ENCODE measurements at places on chromosomes 2 and 18.

DNA sequence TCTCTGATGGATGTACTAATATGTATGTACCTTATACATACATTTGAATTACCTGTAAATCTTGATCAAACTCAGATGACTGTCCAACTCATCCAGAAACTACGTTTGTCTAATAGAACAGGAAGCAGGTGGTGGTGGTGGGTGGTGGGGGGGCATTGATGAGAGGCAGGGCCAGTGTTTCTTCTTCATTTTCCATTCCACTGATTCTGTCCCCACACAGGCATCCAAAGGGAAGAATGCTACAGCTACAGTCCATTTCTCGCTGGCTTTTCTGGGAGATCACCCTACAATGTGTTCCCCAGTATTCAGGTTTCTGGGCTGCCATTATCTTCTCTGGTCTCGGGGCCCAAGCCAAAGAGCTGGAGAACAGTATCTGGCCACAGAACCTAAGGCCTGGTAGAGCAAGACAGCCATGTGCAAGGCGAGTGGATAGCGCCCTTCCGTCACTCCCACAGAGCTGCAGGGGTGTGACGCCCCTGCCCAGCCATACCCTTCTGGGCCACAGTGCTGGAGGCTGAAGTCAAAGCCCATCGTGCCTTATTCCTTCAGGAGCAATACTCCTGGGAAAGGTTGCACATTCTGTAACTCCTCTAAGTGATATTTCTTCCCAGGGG is 54.5 kb downstream of the BCL11A start:
- DNase-seq, result no peak

DNA sequence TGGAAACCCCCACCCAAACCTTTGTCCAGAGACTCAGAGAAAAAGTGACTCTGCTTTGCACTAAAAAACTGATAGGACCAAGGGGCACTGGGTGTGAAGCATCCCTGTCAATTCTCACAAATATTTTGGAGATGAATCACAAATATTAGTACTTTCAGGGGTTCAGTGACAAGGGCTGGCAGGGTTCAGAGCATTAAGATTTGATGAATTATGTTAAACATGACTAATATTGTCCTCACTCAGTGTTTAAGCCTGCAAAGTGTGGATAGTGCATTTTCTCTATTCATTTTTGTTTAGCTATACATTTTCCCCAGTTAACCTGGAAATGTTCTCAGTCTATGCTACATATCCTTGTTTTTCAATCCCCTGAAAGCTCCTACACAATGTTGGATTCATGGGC is 65.3 kb upstream of the CCDC68 start:
- DNase-seq, result no peak

DNA sequence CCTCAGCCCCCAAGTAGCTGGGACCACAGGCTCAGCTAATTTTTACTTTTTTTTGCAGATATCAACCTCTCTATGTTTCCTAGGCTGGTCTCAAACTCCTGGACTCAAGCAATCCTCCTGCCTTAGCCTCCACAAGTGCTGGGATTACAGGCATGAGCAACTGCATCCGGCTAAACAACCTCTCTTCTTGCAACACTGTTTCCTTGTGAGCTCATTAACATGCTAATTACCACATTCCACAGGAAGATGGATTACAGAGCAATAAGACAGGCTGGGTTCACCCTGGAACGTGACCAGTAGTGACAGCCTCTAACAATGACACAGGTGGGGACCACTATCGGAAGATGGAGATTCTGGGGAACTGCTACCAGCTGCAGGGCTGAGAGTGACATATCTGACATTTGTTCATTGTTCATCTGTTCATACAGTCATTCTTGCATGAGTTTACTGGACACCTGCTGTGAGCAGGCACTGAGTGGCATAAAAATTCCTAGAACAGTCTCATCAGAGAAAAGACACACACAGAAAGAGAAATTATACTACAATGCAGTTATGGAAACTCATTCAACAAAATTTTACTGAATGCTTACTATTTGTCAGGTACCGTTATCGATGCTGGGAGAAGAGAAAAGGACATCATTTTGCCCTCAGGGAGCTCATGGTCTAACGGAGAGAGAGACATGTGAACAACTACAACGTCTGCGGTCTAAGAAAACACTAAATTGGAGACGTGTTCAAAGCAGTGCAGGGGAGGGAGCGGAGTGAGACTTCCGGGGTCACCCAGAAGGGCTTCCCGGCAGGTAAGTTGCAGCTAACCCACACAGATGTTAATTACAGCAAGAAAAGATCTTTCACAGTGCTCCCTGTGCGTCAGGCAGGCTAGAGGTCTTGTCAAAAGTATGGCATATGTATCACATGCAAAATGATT is 37.6 kb downstream of the PROC start:
- DNase-seq, result no peak

- no peak for DNase-seq
Measured at GRCh38 chr2:60053791-60054190, 499.7 kb downstream of the BCL11A start.

DNA sequence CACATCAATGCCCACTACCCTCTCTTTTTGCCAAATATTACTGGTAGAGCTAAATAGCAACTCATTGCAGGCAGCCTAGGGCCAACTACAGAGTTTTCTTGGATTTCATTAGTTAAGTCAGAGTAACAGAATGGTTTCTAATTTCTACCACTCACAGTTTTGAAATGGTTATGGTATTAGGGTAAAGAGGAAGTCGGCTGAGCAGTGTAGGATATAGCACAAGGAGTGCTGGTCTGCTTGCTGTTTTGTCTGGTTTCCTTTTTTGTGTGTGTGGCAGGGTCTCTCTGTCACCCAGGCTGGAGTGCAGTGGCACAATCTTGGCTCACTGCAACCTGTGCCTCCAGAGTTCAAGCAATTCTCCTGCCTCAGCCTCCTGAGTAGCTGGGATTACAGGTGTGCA is 289.2 kb upstream of the CCDC68 start:
- DNase-seq, result no peak

- no peak for DNase-seq
Measured at GRCh38 chr18:79848579-79849327, 51.0 kb downstream of the KCNG2 start.

DNA sequence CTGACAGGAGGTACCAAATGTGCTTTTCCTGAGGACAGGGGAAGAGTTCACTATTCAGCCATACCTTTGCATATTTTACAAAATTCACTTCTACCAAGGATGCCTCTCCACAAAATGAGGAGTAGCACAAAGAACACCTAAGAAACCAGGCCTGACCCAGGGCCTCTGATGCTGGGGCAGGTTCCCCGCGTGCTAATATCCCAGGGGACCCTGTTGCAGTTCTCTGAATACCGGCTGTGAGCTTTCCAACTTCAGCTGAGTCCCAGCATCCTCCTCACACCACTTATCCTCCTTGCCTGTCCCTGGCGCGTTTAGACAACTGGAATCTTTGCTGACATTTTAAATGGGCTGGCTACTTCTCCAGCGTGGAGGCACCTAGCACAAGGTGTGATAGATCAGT is 142.3 kb downstream of the BCL2 start:
- DNase-seq, result no peak

DNA sequence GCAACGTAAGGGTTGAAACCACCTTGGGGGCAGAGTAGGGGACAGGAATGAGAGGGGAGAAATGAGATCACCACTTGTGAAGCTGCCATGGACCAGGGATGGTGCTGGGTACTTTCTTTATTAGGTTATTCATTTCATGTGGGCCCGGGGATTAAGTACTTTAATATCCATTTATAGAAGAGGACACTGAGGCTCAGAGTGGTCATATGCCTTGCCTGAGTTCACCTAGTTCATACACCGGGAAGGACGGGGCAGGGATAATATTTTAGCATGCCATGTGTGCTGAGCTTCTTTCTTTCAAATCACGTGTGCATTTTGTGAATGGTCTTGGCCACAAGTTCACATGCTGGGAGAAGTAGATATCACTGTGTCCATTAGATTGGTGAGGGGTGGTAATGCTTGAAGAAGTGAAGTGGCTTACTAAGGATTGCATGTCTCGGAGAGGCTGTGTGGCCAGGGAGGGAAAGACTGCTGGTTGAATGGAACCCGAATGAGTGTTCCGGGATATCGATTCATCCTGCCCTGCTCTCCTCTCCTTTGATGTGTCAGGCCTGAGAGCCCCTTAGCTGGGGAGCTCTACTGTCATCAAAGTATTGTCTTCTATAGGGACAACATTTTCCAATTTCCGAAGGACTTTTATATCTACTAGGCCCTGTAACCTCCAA is 187.1 kb downstream of the MYCN start:
- no peak for DNase-seq

GRCh38 chr2:160213511-160213910 is 13.4 kb upstream of the ITGB6 start:
- no peak for DNase-seq

DNA sequence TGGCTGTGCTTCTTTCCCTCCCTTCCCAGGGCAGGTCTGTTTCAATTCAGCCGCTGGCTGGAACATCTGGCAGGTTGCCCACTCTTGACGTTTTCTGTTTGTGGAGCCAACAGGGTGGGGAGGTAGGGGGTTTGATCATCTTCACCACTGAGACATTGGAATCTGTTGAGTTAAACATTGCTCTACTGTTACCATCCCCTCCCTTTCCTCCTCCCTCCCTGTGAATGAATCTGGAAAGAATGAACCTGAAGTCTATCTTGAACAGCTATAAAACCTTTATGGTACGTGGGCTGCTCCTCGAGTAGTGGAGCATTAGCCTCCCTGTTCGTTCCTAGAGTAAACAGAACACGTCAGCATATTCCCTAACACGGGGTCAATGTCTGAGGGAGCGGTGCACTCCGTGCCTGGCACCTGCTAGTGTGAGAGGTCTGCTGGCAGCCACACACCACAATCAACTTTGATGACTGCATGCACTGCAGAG is 249.9 kb upstream of the RBBP8 start:
- no peak for DNase-seq

GRCh38 chr2:108536911-108537310 is 2.6 kb downstream of the LIMS1 start:
- no peak for DNase-seq

DNA sequence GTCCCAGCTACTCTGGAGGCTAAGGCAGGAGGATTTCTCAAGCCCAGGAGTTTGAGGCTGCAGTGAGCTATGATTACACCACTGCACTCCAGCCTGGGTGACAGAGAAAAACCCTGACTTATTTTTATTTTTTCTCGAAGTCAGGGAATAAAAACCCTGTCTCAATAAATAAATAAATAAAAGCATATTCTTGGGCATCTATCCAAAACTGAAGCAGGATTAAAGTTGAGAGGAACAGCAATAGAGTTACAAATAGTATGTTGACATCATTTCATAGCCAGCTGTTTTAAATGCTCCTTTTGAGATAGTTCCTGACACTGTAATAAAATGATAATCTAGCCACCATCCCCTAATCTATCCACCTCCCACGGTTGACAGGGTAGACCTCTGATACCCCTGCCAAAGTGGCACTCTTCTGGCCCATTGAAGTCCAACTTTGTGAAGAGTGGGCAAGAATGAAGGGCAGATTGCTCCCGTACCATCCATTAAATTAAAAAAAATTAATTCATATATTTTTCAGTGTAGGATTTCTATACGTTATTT is 42.3 kb upstream of the LPIN2 start:
- no peak for DNase-seq

GRCh38 chr2:8115966-8116365 is 565.9 kb upstream of the ID2 start:
- no peak for DNase-seq

GRCh38 chr2:186894478-186894877 is 45.5 kb upstream of the ZSWIM2 start:
- no peak for DNase-seq

GRCh38 chr2:18987592-18988073 is 370.8 kb downstream of the OSR1 start:
- DNase-seq, result no peak

DNA sequence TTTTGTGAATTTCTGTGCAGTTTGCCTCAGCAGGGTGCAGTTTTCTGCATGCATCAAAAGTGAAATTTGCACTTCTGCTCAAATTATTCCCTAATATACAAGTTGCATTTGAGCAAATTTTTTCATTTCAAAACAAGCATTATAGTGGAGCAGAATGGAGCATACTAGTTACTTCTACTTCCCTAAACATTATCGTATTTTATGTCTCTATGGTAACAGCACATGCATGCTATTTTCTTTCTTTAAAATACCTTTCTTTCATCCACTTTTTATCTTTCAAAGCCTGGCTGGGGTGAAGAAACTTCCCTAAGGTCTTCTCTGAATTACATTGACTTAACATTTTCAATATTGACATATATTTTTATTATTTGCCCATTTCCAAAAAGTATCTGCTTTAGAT is 11.2 kb downstream of the RHBDD1 start:
- DNase-seq, result no peak

GRCh38 chr2:74497777-74498499 is 1.5 kb downstream of the LBX2 start:
- DNase-seq, result no peak

GRCh38 chr2:235001237-235002133 is 49.7 kb downstream of the SH3BP4 start:
- no peak for DNase-seq

DNA sequence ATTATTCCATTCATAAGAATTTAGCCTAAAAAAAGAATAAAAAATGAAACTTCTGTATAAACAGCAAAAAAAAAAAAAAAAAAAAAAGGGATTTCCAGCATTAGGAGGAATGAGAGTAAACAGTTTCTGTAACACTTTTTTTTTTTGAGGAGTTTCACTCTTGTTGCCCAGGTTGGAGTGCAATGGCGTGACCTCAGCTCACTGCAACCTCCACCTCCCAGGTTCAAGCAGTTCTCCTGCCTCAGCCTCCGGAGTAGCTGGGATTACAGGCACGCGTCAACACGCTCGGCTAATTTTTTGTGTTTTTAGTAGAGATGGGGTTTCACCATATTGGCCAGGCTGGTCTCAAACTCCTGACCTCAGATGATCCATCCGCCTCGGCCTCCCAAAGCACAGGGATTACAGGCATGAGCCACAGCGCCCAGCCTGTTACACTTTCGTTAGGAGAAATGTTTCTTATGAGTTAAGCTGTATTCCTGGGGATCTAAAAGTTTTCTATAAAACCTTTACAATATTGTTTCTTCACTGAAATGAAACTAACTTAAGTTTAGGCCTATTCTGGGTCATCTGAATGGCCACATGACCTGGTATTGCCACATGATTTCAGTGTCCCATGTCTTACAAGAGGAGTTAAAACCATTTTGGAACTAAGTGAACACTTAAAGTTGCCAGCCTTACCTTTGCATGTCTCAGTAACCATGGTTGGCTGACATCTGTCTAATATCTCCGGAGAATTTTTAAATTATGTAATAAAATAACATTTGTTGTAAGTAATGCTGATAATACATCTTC is 17.5 kb downstream of the SMAD2 start:
- no peak for DNase-seq

- DNase-seq, result no peak
Measured at GRCh38 chr2:158359846-158360245, 96.7 kb downstream of the CCDC148 start.
